ENCODE measurements at places on chromosomes 2 and 18.

DNA sequence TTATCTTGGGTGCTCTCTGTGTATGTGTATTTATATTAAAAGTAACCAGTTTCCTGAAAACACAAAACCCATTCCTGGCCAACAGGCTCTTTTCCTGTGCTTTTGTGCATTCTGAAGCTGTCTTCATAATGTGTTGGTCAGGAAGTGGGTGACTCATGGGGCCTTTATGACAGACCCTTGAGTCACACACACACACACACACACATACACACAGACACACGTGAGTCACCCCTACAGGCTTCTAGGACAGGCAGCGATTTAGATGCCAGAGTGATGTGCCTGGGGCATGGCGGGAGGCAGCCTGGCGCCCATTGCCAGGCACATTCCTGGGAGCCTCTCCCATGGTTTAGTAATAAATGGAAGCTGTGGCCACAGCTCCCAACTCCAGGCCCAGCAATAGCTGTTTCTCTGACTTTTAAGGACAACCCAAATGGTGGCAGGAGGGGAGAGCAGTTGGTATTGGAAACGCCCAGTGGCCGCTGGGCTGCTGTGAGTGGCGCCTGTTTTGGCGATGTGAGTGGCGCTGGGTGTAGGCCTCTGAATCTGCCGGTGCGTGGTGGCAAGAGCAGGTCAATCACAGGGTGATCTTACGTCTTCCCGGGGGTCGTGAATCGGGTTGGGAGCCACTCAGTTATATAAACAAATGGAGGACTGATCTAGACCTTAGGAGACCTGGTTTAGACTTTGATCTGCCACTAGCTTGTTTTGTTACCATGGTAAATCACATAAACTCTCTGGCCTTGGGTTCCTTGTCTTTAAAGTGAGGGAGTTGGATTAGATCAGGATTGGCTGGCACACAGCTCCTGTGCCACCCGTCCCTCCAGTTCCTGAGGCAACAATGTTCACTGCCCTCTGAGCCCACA, 150.7 kb upstream of the DLX2 start:
- no peak for ATAC-seq

GRCh38 chr18:60196836-60197606, 175.6 kb downstream of the MC4R start:
- no peak for ATAC-seq

DNA sequence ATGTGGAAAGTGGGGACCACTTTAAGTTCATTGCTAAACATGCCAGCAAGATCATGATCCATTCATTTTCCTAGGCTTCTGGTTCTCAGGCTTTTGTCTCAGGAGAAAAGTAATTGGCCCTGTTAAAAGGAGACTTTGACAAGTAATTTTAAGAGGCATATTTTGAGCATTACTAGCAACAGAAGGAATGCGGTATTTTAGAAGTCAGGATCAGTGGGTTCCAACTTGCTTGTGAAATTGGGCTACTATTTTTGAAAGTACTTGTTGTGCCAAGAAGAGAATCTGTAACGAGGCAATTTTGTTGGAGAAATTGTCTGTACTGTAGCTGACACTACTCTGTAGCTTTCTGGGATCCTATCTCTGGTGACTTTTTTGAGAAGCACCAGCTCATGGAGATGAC, 59.4 kb downstream of the CERS6 start:
- ATAC-seq: no peak

- ATAC-seq: no peak
Measured at GRCh38 chr2:18722101-18722500, 132.7 kb upstream of the NT5C1B start.

DNA sequence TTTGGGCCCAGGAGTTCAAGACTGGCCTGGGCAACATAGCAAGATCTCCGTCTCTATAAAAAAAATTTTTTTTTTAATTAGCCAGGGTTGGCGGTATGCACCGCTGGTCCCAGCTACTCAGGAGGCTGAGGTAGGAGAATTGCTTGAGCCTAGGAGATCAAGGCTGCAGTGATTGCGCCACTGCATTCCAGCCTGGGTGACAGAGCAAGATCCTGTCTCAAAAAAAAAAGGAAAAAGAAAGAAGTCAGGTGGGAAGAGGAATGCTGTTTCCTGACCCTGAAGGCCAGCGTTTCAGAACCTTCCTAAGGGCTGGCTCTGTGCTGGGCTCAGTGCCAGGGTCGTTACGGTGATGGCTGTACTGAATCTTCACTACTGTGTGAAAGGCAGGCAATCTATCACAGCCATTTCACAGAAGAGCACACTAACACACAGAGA, 35.0 kb upstream of the AGAP1 start:
- ATAC-seq: no peak

DNA sequence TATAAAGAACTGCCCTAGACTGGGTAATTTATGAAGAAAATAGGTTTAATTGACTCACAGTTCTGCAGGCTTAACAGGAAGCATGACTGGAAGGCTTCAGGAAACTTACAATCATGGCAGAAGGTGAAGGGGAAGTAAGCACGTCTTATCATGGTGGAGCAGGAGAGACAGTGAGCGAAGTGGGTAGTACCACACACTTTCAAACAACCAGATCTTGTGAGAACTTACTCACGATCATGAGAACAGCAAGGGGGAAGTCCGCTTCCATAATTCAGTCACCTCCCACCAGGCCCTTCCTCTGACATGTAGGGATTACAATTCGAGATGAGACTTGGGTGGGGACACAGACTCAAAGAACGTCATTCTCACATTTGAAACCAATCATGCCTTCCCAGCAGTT, 260.1 kb upstream of the FAM98A start:
- no peak for ATAC-seq

DNA sequence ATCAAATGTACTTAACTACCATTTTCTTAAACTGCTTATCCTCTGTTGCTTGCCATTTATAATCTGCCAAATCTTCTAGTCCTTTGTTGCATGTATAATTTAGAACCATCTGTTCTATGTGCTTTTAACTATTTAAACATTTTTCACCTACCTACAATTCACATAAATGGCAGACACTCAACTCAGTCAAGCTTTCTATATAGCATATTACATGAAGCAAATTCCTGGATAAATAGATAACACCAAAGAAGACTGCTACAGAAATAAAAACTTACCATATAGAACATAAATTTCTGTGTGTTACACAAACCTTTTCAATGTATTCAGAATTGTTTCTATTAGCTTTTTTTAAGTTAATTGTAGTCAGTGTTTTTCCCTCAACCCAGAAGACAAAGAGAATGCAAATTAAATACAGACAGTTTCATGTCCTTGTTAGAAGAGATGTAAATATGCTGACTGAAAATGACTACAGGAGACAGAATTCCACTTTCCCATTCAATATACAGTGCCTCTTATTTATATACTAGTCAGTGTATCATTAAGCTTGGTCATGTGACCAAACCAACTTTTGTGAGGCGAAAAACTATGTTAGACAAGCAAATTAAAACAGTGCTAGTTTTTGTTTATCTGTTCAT, 2.6 kb downstream of the BAZ2B start:
- ATAC-seq: no peak

DNA sequence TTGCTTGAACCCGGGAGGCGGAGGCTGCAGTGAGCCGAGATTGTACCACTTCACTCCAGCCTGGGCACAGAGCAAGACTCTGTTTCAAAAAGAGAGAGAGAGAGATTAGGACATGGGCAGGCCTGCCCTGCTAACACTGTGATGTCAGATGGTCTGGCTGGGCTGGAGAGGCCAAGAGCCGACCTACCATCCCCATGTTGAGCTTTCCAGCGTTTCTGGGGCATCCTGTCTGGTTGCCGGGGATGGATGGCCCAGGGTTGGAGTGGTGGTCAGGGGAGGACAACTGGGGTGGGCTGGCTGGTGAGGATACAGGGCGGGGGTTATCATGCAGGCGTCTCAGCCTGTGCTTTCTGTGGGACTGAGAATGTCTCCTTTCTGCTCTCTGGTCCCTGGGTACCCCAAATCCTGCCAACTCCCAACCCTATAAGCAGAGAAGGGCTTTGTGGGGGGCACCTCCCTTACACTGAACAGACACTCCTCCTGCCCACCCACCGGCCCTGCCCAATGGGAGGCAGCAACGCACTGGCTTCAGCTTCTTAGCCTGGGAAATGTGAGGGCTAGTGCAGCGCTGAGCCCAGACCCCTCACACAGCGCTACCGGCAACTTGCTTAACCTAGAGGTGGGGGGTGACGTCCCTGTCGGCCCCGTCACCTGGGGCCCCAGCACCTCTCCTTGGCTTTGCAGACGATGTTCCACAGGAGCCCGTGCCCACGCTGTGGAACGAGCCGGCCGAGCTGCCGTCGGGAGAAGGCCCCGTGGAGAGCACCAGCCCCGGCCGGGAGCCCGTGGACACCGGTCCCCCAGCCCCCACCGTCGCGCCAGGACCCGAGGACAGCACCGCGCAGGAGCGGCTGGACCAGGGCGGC, 5.4 kb downstream of the SNORC start:
- ATAC-seq: no peak

GRCh38 chr2:136137982-136138381, 20.0 kb upstream of the CXCR4 start:
- ATAC-seq: no peak

DNA sequence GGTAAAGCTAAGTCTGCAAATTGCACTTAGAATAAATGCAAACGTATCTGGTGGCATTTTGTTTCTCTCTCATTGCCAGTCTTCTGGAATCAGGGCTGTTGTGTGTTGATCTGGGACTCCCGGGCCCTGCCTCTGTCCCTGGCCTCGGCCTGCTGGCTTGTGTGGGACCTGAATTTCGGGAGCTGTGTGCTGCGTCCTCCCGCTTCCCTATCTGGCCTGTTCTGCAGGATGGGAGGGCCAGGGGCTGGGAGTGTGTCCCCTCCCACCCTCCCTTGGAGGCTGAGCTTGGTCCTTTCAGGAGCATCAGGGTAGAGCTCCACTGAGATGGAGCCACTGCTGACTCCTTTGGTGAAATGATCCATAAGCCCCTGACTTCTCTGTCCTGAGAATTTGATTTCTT, 118.5 kb downstream of the ACKR3 start:
- no peak for ATAC-seq

DNA sequence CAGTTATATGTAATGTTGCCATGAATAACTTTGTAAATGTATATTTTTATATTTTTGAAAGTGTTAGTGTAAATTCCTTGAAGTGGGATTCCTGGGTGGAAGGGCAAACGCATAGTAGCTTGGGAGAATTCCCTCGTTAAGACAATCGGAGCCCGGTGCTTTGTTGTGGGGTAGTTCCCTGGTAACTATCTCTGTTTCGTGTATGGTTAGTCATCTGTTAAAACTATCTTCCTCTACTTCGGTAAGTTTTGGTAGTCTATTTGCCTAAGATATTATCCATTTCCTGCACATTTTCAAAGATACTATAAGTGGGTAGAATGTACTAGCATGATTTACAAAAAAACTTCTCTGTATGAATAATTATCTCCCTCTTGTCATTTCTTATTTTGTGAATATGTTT, 113.8 kb upstream of the NRXN1 start:
- no peak for ATAC-seq

DNA sequence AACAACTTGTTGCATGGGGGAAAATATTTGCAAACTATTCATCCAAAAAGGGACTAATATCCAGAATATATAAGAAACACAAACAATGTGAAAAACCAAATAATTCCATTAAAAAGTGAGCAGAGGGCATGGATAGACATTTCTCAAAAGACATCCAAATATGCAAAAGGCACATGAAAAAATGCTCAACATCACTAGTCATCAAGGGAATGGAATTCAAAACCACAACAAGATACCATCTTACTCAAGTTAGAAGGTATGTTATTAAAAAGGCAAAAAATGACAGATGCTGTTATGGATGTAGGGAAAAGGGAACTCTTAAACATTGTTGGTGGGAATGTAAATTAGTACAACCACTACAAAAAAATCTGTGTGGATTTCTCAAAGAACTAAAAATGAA, 396.5 kb downstream of the CCDC85A start:
- no peak for ATAC-seq

GRCh38 chr18:45713239-45713638, 10.7 kb upstream of the SLC14A1 start:
- no peak for ATAC-seq
